Fibroblast of the aortic adventitia (primary cell): ENCODE measurements at places on chromosomes 3 and 15. TPM values are rescaled to one million over a fixed set of nuclear protein-coding genes. Genes with fewer than 3 reads are reported as not detected.

- no peak for DNase-seq
Observed at GRCh38 chr3:80993241-80993945, 768.1 kb downstream of the GBE1 start.

DNA sequence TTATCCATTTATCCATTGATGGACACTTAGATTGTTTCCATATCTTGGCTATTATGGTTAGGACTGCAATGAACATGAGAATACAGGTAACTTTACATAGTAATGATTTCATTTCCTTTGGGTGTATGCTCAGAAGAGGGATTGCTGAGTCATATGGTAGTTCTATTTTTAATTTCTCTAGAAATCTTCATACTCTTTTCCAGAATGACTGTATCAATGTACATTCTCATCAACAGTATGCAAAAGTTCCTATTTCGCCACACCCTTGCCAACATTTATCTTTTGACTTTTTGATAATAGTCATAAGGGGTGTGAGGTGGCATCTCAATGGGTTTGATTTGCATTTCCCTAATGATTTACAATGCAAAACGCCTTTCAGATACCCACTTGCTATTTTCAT lies 6.2 kb upstream of the NIPA1 start:
- peak; percentile 38 for DNase-seq

DNA sequence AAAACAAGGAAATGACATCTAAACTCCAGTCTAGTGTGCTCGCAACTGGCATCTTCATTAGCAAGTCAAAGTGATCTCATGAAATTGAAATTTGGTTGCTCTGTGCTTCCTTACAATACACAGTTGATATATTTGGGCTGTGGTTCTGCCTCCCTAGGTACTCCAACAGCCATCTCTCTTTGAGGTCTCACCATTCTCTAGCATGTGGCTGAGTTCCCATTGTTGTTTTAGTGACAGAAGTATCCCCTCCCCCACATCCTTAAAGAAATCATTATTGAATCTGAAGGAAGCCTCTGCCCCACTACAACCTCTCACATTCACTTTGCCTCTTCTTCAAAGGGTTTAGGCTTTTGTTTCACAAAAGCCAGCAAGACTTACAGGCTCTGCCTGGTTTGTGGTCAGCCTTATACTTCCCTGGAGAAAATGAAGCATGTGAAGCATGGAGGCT lies 516.5 kb downstream of the NLGN1 start:
- no peak for DNase-seq

DNA sequence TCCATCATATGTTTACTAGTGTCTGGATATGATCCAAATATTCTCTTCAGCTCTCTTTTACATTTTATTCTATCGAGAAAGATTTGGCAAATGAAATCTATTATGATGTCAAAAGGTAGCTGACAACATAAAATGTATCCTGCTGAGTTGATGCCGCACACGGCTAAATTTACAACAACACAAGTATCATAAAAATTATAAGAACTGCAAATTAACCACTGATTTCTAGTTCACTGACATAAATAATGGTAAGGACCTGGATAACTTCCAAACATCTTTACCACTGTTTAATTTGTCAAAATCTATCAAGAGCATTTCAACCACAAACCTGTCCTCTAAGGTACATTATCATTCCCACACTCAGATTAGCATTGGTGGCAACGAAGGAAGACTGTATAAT lies 244.5 kb downstream of the FOXP1 start:
- no peak for DNase-seq

GRCh38 chr3:40120806-40121205 lies 188.7 kb upstream of the EIF1B start:
- peak; percentile 73 for DNase-seq

DNA sequence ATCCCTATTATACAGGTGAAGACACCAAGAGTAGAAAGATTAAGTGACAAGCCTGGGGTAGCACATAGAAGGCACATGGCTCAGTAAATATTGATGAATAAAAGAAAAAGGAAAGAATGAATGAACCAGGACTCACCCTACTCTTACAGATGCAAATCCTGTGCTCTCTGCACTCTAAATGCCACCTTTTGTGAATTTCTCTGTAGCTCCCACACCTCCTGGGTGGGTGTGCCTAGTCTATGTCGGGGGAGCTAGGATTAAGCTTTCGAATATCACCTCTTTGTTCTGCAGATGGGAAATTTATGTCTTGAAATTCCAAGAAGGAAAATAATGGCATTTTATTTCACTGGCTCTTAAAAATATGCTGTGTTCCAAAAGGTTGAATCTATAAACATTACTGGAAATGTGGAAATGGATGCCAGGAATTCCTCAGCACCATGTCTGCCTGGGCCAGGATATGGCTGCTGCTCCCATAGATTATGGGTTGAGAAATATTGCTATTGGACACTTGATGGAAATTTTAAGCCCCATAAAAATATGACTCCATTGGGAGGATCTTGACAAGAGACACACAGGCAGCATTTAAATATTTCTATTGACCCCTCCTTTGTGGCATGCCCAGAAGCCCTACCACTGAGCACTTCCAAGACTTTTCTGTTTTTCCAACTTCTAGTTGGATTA lies 43.3 kb downstream of the CCNB2 start:
- peak; percentile 82 for DNase-seq

GRCh38 chr15:29062626-29063025 lies 176.9 kb downstream of the APBA2 start:
- DNase-seq = no peak

DNA sequence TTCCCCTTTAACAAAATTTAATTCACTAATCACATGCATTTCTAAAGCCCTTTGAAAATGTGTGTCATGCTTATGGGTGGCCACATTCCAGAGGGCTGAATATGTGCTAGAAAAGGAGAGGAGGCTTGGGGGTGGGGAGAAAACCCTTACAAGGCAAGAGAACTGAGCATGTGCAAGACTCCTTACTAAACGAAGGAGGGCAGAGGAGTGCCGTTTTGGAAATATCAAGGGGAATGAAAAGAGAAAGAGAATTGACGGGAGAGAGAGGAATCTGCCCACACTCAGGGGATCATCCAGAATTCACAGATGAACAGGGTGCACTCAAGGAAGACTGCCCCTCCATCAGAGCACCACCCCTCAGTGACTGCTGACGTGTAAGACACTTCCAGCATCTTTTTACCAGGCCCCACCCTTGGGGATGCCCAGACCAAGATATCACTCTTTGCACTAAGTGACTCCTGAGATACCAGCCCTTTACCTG lies 37.9 kb upstream of the TSC22D2 start:
- peak; percentile 96 for DNase-seq

GRCh38 chr3:18126772-18127171 lies 298.4 kb downstream of the SATB1 start:
- no peak for DNase-seq

- no peak for DNase-seq
Observed at GRCh38 chr3:12253516-12254343, 35.1 kb upstream of the PPARG start.

- no peak for DNase-seq
Observed at GRCh38 chr3:71912839-71913495, 128.0 kb upstream of the PROK2 start.

The FILIP1L gene
- 15.2 and 34.3 TPM in 2 replicates for total RNA-seq

The EFCAB12 gene
- under 0.01 TPM in 1 of 2 replicates, not detected in the other for total RNA-seq

The DZIP1L gene
- 28.3 and 38.2 TPM in 2 replicates for total RNA-seq

The ITIH3 gene
- under 0.01 and 0.49 TPM in 2 replicates for total RNA-seq
